CD4-positive, alpha-beta T cell treated with Interleukin-12 subunit alpha and Interleukin-12 subunit beta, for 1 hour (primary cell): ENCODE measurements at places on chromosomes 13 and 19.

DNA sequence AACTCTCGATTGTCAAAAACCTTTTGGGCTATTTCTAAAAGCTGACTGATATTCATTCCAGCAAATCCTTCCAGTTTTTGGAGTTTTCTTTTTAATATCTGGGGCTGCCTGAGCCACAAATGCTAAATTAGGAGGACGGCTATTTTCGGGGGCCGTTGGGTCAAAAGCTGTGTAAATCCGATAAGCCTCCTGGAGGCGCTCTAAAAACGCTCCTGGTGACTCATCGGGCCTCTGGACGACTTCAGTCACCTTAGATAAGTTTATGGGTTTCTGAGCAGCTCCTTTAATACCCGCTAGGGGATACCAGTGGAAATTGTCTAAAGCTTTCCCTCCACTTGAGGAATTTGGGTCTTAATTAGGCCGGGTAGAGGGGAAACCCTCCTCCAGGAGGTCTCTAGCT, 66.4 kb downstream of the ZNF730 start:
- no peak for DNase-seq

GRCh38 chr13:50119591-50119990, 104.3 kb downstream of the KCNRG start:
- DNase-seq = no peak

DNA sequence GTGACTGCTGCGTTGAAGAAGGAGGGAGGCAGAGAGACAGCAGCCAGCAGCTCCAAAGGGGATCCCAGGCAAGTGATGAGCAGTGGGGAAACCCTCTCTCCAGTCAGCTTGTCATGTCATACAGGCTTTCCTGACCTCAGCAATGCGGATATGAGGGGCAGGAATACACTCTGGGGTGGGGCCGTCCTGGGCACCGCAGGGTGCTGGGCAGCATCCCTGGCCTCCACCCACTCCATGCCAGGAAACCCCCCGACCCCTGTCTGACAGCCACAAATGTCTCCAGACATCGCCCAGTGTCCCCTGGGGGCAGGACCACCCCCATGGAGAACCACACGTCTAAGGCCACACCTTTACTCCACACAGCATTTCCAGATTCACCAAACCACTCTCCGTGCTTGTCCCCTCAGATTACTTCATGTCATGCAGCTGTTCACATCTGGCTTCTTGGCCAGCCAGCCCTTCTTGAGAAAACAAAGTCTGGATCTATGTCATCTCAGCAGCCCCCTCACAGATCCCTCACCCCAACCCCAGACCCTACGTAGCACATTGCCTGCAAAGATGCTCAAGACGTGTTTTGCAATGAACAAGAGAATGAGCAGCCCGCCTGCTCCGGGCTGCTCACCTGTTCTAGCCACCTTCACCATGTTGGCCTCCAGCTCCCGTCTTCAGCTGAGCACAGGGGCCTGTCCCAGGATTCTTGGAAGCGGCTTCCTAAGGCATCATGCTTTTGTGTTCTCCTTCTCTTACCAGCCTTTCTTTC, 46.5 kb downstream of the RFX2 start:
- DNase-seq = no peak

- DNase-seq = no peak
These were observed 99.4 kb downstream of the WASF3 start for GRCh38 chr13:26656919-26657318.

- no peak for DNase-seq
These were observed 428.5 kb downstream of the GPC6 start for GRCh38 chr13:93655154-93655553.

DNA sequence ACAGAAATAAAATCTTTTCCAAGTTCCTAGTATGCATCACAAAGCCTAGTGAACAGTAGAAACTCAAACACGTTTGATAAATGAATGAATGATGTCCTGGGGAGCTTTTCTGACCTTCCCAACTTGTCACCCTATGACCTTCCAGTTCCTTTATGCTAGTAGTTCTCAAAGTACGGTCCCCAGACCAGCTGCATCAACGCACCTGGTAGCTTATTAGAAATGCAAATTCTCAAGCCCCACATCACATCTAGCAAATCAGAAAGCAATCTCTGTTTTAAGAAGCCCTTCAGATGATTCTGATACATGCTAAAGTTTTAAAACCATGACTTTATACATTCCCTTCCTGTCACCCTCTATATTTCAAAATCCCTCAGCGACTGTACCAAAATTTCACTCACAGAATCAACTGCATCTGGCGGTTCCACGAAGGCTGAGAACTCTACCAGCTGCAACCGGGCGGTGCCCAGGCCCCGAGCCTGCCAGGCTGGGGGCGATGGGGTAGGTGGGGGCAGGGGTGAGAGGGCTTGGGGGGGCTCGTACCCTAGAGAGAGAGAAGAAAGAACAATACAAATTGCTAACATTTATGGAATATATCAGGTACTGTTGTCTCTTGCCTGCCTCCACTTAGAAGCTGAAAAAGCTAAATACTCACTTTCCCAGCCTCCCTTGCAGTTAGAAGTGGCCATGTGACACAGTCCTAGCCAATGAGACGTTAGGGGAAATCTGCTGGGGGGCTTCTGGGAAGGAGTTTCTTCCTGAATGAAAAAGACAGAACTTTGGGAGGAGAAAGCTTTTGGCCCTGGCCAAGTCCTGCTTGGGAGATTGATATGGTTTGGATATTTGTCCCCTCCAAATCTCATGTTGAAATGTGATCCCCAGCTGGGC, 13.3 kb downstream of the CD37 start:
- no peak for DNase-seq

- no peak for DNase-seq
These were observed 4.6 kb downstream of the CADM4 start for GRCh38 chr19:43634872-43635560.

DNA sequence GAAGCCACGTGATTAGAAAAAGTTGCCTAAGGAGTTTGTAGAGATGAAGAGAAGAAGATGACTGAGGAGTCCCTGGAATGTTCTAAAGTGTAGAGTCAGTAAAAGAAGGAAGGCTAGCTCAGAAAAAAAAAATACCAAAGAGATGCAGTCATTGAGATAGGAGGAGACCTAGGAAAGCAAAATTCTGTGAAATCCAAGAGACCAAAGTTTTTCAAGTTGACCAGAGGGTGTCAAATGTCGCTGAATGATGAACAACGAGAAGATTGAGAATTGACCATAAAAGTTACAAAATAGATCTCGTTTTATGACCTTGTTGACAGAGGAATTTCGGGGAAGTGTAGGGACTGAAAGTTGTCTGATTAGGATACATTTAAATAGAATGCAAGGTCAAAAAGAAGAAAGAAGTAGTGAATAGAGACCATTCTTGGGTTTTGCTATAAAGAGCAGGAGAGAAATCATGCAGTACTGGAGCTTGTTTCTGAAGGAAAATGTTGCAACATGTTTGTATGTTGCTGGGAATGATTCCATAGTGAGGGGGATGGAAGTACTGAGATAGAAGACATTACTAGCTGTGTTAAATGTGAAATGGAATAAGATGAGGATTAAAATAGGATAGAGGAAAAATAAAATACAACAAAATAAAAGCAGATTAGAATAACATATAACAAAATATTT, 30.2 kb upstream of the HTR2A start:
- no peak for DNase-seq

DNA sequence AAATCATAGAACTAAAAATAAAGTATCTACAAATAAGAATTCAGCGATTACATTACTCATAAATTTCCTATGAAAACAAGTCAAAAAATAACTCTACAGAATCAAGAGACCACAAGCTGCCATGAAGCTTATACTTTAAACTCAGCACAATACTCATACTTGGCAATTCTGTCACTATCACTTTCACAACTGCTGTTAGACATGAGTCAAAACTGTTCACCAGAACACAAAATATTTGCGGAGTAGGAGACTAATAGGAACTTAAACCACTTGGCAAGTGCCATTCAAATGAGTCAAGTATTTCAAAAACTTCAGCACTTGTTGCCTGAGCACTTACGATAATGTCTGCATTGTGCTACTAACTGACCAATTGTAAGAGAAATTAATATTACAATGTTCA, 387.8 kb upstream of the GPC6 start:
- no peak for DNase-seq

DNA sequence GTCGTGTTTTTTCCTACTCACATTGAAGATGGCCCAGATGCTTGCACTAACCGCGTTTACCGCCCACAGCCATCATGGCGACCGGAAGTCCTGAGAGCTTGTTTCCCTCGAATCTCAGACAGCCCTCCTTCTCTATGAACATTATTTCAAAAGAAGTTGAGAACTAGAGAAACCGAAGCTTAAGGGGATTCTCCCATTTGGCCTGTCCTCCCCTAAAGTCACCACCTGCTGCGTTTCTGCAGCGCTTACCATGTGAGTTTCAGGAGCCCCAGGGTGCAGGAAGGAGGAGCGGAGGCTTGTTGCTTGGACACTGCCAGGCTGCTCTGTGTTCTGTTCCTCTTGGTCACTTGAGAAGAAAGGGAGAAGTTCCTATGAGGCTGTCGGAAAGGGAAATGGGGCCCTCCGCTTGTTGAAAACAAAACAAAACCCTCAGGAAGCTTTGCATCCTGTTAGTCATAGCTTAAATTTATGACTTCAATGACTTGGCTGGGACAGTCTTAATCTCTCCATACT, 6.2 kb downstream of the CARD8 start:
- DNase-seq = peak; percentile 77

GRCh38 chr13:99383511-99383921, 76.3 kb upstream of the GPR183 start:
- no peak for DNase-seq

GRCh38 chr13:28220166-28220565, 81.8 kb downstream of the PAN3 start:
- no peak for DNase-seq

GRCh38 chr19:7506385-7507328, 9.2 kb upstream of the ZNF358 start:
- DNase-seq = peak; percentile 37

DNA sequence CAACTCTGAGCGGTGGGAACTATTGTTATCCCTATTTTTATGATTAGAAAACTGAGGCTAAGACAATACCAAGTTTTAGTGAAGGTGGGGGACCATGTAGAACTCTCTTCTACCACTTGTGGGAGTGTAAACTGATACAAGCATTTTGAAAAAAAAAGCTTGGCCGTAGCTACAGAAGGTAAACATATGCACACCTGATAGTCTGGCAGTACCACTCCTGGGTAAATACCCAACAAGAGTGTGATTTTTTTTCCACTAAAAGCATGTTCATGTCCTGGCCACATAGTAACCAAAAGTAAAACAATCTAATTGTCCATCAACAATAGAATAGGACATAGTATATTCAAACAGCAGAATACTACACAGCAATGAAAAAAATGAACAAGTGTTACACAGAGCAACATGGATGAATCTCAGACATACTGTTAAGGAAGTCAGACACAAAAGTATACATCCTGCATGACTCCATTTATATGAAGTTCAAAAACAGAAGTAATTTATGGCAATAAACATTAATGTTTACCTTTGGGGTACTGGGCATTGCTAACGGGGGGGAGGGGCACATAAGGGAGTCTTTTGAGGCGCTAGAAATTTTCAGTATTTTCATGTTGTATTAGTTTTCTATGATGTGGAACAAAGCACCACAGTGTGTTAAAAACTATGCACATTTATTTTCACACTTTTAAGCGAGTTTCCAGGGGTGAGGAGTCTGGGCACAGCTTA, 6.4 kb upstream of the SPATA13 start:
- no peak for DNase-seq

DNA sequence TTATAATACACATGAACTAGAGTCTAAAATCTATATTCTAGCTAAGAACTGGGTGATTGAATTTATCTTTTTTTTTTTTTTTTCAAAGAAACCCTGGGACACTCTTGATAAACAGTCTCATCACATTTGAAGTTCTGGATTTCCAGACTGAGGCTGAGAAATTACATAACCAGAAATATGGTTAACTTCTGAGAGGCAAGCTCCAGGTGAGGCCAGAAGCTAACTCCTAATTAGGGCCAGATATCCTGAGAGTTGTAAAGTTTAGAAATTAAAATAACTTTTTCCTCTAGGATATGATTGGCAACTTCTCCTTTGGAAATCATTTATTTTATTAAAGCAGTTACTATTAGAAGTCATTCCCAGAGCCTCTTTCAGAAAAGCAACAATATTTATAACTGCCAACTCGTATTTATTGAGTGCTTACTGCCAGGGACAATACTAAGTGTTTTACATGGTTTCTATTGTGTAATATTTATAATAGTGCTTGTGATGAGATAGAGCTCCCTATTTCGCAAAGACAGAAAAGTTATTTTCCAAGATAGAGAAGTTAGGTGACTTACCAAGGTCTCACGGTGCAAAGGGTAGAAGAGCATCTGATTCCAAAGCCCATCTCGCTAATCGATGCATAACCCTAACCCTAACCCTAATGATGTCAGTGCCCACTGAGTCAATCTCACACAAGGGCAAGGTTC, 187.7 kb downstream of the DCT start:
- no peak for DNase-seq

GRCh38 chr19:40688309-40688708, 2.1 kb downstream of the NUMBL start:
- DNase-seq = no peak

DNA sequence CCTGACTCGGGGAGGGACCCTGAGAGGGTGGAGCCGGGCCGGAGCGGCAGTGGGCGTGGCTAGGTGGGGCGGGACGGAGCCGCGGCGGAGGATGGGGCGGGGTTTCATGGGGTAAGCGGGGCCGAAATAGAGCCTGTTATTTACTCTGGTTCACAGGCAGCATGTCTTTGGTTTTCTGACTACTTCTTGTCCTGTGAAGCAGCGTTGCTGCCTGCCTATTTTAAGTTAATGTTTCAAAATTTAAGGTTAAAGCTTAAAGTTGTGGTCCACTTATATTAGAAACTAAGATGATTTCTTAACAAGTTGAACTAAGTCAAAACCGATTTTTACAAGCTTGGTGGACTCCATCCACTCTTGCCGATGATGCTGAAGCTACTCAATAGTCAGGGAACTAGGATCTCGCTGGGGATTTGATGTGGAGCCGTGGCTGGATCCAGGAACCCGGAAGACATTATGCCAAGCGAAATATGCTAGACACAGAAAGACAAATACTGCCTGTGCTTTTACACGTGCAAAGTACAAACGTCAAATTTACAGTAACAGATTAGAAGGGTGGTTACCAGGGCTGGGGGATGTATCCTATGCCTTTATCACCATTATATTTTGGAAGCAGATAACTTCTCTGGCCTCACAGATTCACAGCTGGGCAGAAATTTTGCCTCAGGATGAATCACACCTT, 433 bp upstream of the ZNF616 start:
- peak; percentile 98 for DNase-seq

DNA sequence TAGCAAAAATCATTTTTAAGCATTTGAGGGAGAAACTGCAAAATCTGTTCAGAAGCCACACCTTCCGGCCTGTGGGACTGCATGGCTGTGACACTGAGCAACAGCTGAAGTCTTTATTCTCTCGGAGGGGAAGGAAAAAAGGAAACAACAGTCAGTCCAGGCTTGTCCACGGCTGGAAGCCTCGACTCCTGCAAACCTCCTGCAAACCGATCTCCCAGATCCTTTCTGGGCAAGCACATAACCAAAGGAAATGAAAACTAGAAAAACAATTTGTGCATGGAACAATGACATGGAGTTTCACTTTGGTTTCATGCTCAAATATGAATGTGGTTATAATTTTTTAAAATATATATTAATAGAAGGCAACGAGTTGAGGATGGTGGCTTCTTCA, 1.0 kb downstream of the COL4A1 start:
- DNase-seq = no peak
